ENCODE measurements at places on chromosomes 7 and 10. TPM values are rescaled to one million over a fixed set of nuclear protein-coding genes. Genes with fewer than 3 reads are reported as not detected.

The MYPN gene
- 2.7 TPM for total RNA-seq

The AGAP4 gene
- 7.5 TPM for total RNA-seq

The ACTR3C gene
- total RNA-seq = not detected

The NRG3 gene
- not detected for total RNA-seq

All from A549 treated with CpdA at 1 μM for 4 hours (cell line).